ENCODE measurements at places on chromosomes 16 and 17.

DNA sequence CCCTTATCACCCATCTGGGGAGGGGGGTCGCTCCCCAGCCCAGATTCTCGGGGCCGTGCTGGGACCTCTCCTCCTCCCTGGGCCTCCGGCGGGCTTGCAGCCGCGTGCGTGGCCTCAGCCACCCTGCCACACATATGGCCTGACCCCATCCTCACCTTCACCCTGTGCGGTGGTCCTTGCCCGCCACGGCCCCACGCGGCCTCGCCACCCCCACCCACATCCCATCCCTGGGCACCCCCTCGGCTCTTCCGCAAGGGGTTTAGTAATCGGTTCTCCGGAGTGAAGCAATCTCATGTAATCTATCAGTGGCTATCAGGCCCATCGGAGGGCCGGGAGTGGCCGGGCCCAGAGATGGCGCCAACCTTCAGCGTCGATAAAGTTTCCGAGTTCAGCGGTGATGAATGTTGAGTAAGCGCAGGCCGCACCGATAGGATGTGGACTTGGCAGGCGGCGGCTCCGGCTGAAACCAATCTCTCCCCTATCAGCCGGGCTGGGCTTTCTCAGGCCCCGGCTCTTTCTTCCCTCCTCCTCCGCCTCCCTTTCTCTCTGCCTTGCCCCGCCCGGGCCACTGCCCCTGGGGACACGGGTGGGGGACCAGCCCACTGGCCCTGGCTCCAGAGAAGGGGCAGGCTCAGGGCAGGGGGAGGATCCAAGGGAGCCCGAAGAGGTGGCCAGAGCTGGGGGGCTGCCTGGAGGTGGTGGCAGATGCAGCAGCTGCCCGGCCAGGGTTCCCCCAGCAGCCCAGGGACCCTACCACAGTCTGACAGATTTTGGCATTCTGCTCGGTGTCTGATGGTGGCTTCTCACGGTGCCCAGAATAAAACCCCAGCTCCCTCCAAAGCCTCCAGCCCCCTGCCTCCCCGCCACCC lies 20.8 kb downstream of the ZFPM1 start:
- no peak for DNase-seq

- DNase-seq, result no peak
These were observed 395.2 kb downstream of the WWOX start for GRCh38 chr16:78494674-78495073.

GRCh38 chr16:48165961-48166578 lies 10.3 kb upstream of the ABCC12 start:
- no peak for DNase-seq

DNA sequence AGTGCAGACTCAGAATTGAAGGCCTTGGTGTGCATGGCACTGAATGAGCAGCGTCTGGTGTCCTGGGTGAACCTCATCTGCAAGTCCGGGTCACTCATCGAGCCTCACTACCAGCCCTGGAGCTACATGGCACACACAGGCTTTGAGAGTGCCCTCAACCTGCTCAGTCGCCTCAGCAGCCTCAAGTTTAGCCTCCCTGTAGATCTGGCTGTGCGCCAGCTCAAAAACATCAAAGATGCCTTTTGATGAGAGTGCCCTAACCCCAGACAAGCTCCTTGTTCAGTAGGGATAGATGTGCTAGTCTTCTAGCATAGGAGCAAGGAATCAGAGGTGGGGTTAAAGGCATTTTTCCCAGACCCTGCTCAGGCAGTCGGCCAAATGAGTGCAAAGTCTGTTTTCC lies 6.7 kb upstream of the RPL27 start:
- DNase-seq, result no peak

DNA sequence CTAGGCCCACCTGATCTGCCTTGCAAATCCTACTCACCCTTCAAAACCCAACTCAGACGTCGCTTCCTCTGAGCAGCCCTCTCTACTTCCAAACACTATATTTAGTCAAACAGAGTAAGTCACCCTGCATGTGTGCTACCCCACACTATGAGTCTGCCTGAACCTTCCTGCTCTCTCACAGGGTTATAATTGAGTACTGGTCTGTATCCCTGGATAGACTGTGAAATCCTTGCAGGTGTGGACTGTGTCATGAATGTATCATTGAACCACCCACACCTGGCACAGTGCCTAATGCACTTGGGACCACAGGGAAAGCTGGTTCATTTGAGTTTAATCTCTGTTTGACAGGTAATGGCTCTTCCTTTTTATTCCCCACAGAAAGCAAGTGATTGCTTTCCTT lies 3.4 kb downstream of the FBXO39 start:
- no peak for DNase-seq

DNA sequence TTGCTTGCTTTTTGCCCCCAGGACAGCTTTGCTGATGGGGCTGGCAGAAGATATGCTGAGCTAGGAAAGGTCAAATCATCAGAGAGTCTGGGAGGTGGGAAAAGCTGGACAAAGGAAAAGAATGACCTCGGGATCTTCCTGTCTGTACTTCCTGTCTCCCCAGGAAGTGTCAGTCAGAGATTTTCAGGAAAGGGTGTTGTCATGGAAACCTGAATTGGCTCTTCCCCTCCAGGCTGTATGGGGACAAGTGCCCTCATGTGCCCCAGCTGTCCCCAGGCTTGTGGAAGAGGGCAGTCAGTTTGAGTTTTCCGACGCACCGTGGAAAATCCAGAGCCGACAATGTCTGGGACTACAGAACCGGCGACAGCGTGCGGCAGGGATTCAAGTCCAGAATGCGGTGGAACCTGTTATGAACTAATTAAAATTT lies 122.7 kb upstream of the ZFHX3 start:
- no peak for DNase-seq

GRCh38 chr17:61259360-61259759 lies 140.3 kb upstream of the TBX2 start:
- no peak for DNase-seq

DNA sequence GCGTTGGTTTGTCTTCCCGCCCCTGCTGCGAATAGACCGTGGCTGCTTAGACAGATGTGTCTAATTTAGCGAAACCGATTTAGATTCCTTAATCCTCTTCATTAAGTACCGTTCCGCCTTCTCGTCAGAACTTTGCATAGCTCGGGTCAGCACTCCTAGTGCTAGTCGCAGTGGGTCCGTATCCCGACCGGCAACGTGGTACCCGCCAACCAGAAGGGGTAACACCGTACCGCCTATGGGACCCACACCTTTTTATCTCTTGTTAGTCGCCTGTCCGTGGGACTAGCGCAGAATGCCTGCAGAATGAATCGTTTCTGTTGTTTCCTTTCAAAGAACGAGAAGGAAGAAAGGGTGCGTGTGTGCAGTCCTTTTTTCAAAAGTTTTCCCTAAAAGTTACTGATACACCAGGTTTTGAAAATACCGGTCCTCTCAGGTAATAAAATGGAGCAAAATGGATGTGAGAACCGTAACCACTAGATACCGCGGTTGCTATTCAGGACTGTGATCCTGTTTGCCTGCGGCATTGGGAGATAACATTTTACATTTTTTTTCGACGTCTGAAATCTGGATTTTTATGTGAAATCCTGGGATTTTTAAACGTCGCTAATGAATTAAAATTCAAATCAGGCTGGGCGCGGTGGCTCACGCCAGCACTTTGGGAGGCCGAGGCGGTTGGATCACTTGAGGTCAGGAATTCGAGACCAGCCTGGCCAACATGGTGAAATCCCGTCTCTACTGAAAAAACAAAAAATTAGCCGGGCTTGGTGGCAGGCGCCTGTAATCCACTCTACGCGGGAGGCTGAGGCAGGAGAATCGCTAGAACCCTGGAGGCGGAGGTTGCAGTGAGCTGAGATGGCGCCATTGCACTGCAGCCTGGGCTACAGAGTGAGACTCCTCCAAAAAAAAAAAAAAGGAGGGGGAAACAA lies 998 bp upstream of the SRSF1 start:
- no peak for DNase-seq

- no peak for DNase-seq
These were observed 94.1 kb downstream of the PRKCB start for GRCh38 chr16:23929856-23930255.

GRCh38 chr17:58560511-58560910 lies 46.1 kb upstream of the MTMR4 start:
- no peak for DNase-seq

DNA sequence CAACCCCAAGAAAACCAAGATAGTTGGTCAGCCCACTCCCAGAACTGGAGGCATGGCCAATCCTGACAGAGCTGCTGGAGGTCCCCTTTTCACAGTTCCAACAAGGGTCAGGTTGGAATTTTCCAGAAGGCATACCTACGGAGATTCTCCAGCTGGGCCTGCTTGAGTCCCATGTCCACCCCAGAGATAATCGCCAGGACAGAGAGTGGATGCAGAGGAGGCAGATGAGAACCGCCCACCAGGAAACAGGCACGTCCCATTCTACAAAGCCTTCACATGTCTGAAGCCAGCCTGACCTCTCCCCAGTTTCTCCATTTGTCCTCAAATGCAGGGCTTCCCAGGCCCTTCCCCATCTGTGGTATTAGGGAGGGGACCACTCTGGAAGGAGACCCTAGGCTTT lies 47.4 kb upstream of the SMURF2 start:
- DNase-seq, result no peak

DNA sequence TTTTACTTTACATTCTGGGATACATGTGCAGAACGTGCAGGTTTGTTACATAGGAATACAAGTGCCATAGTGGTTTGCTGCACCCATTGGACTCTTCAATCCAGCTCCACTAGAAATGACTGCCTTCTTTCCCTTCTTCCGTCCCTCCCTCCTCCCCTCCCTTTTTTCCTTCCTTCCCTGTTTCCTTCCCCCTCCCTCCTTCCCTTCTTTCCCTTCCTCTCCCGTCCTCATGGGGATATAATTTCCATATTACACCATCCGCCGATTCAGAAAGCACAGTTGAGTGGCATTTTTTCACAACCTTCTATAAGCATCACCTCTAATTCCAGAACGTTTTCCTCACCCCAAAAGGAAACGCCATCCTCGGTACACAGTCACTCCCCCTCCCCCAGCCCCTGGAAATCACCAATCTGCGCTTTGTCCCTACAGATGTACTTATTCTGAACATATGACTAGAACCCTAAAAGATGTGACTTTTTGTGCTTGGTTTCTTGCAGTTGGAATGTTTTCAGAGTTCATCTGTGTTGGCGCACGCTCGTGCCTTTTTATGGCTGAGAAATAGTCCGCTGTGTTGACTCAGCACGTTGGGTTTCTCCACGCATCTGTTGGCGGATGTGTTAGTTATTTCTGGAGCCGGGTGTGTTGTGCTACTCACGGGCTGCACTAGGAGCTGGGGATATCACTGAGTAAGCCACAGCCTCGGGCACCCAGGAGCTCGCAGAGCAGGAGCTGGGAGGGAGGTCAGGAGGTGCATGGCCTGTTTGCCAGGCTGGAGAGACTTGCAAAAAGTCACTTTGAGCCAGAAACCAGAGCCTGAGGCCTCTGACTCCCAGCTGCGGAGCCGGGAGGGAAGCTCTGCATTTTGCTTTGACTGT lies 336.4 kb downstream of the SEC14L1 start:
- no peak for DNase-seq

DNA sequence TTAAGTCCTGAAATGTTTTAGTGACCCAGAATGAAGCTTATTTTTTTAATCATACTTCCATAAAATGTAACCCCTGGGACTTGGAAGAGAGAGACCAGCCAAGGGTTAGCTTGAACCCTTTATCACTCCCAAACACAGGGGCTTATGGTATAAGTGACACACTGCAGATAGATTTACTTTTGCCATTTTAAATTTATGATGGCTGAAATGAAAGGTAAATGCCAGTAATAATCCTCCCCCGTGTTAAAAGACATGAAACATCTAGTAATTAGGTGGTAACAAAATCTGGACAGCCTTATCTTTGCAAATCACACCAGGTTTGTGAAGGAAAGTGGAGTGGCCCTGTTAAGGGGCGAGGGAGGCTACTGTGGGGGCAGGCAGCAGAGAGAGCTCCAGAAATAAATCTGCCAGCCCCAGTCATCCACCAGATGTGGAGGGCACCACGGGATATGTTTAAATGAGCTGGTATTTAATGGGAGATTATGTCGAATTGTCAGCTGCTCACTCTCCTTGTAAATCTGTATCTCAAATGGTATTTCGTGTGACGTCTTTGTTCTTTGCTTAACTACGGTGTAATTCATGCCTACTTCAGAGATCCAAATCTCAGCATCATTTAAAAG lies 326.5 kb downstream of the WWOX start:
- no peak for DNase-seq

DNA sequence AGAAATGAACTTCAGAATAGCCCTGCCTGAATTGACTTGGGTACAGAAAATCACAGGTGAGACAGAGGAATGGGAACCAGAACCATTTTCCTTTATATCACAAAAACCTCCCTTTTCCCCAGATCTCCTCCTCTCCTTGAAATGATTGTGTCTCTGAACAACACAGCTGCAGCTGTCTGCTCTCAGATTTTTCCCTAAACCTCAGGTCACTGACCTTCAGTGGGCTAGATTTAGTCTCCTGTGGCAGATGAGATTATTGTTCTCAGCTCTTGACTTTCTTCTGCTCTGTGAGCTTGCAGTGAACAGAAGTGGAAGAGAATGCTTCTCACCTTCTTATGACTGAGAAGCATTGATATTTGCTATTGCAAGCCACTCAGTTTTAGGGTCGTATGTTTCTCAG lies 92.3 kb upstream of the FAM20A start:
- DNase-seq, result no peak

DNA sequence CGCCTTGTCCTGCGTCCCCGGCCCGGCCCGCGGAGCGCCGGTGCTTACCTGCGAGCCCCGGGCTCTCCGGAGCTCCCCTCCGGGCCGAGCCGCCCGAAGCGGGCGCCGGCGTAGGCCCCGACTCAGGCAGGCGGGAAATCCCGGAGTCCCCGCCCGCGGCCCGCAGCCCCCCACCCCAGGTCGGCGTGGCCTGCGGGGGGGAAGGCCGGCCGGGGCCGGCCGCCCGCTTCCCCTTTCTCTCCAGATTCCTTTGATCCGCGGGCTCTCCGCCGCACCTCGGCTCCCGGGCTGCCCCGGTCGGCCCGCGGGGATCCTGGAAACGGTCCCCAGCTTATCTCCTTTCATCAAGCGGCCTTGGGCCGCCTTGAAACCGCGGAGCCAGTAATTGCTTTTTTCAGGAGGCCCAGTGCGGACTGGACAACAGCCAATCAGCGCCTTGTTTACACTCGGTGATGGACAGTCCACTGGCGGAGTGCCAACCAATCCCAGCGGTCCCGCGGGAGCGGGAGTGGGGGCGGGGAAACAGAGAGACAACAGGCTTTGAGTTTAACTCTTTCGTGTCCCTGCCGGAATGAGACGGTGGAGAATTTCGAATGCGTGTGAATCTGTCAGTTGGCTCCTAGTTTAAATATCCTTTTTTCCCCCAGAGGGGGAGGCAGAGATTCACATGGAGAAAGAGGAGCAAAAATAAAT lies 1.4 kb upstream of the BAHCC1 start:
- DNase-seq, result no peak

GRCh38 chr17:69057280-69057679 lies 3.4 kb downstream of the ABCA9 start:
- DNase-seq, result no peak

- no peak for DNase-seq
These were observed 31.8 kb downstream of the ZDHHC7 start for GRCh38 chr16:84979516-84979915.

Data from activated CD4-positive, alpha-beta T cell treated with anti-CD3 and anti-CD28 coated beads for 1 hour (primary cell).